Right lung (tissue), 10 donors: ENCODE measurements at places on chromosomes 13 and 19. TPM values are rescaled to one million over a fixed set of nuclear protein-coding genes. Genes with fewer than 3 reads are reported as not detected.

- DNase-seq = no peak
Measured at GRCh38 chr19:16619457-16619856, 8.5 kb downstream of the MED26 start.

GRCh38 chr13:93290503-93290902 is 63.9 kb downstream of the GPC6 start:
- no peak for DNase-seq

- DNase-seq = no peak
Measured at GRCh38 chr13:48728876-48729275, 75.1 kb downstream of the CYSLTR2 start.

- DNase-seq = no peak
Measured at GRCh38 chr19:58020129-58020528, 13.7 kb upstream of the ZSCAN1 start.

Gene POLRMT
- polyA plus RNA-seq = 43.0 TPM

Gene ZNF426
- 22.3 TPM for polyA plus RNA-seq

DNA sequence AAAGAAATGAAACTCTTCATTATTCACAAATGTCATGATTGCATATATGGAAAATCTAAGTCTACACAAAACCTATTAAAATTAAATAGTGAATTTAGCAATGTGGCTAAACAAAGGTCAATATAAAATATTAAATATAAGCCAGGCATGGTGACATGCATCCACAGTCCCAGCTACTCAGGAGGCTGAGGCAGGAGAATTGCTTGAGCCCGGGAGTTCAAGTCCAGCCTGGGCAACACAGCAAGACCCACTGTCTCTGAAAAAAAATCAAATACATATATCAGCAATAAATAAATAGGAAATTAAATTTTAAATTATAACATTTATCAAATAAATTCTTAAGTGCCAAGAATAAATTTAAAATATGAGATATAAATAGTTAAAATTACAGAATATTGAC is 11.9 kb downstream of the PSMC4 start:
- no peak for DNase-seq

GRCh38 chr19:3268326-3268725 is 43.9 kb downstream of the CELF5 start:
- no peak for DNase-seq

Gene NLRP11
- not detected for polyA plus RNA-seq

GRCh38 chr13:98054301-98054700 is 88.6 kb upstream of the FARP1 start:
- DNase-seq = no peak

DNA sequence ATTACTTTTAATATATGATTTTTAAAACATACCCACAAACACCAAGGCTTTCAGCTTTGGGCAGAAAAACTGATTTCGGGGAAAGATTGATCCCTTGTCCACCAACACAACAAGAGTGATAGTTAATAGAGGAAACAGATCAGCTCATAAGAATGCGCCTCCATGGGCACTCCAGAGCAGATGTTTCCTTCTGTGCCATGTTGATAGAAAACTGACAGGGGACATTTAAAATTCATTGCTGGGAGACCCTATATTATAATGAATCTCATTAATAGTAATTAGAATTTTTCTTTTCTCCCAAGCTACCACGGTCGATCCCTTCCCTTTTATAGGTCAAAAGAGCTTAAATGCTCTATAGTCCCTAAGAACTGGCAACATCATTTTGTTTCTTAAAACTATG is 431.2 kb downstream of the IRS2 start:
- no peak for DNase-seq

Gene PPP1R13L
- 13.0 TPM for polyA plus RNA-seq

GRCh38 chr13:23752111-23753001 is 136.8 kb downstream of the MIPEP start:
- no peak for DNase-seq

- peak; percentile 12 for DNase-seq
Measured at GRCh38 chr13:90518417-90518816, 829.1 kb upstream of the MIR17HG start.

DNA sequence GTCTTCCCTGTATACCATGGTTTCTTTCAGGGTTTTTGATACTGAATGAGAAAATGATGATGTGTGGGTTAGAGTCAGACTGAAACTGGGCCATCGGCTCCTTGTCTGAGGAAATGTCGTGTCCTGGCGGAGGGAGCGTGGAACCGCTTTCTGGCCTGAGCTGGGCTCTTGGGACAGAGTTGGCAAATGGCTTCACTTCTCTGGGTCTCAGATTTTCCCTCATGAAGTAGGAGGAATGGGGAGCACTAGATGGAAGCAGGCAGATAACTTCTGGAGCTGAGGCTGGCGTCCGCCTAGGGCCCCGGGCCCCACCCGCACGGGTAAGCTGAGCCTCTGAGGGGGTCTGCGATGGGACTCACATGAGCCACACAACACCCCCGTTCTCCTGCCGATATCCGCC is 133.3 kb upstream of the WASF3 start:
- no peak for DNase-seq

Gene TMEM150B
- 0.64 TPM for polyA plus RNA-seq

Gene PALM3
- 23.8 TPM for polyA plus RNA-seq

DNA sequence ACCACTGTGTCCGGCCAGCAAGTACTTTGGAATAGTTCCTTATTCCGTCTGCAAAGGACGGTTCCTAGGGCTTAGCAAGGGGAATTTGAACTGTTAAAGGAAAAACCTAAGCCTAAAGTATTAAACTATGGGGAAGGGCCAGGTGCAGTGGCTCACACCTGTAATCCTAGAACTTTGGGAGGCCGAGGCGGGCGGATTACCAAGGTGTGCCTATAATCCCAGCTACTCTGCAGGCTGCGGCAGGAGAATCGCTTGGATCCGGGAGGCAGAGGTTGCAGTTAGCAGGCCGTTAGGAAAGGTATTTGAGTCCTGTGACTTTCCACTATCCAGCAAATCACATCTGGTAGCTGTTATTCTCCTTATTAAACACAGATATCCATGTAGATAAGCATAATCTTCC is 9.4 kb upstream of the RAB20 start:
- DNase-seq = no peak
